Stimulated activated CD4-positive, alpha-beta T cell treated with anti-CD3 and anti-CD28 coated beads, Interleukin-4, amount 100 ng/mL, for 4 hours (primary cell): ENCODE measurements at places on chromosomes 2 and 18.

DNA sequence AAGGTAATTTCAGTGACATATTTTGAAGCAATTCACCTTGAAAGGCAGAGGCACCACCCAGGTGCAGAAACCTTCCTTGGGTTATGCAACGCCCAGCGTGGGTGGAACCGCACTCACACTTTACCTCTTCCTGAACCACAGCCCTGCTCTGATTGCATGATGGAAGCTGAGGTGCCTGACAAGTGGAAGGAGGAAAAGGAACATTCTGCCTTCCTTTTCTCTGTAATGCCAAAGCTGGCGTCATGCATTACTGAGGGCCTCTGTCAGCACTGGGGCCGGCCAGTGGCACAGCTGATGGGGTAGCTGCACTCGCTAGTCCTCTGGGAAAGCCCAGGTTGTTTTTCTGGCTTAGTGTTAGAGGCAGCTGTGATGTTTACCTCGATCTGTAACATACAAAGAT, 266.5 kb downstream of the NEDD4L start:
- DNase-seq, result peak; percentile 59

- peak; percentile 48 for DNase-seq
Measured at GRCh38 chr2:208040199-208041171, 15.2 kb upstream of the PLEKHM3 start.

DNA sequence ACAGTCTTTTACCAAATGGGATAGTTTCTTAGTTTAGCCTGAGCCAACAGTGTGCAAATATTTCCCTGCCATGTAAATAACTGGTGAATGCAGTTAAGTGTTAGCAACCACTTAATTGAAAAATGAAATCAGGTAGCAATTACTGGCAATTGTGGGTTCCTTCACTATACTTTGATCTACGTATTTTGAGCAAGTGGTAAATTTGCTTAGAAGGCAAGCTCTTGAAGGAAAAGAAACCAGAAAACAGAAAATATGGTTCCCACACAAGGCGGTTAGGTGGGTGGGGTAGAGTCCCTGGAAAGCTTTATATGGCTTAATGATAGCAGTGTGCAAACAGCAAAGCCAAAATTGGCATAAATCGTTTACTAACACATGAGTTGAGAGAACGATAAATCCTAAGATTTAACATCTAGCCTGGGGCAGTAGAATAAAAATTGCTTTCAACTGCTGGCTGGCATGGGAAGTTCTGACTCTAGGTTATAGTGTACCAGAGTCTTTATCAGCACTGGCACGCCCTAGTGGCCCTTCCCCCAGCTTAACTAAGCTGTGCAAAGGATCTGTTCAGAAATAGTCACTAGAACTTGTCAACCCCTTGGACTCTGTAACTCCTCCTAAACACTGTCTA, 17.0 kb downstream of the SLC9A2 start:
- DNase-seq, result no peak

DNA sequence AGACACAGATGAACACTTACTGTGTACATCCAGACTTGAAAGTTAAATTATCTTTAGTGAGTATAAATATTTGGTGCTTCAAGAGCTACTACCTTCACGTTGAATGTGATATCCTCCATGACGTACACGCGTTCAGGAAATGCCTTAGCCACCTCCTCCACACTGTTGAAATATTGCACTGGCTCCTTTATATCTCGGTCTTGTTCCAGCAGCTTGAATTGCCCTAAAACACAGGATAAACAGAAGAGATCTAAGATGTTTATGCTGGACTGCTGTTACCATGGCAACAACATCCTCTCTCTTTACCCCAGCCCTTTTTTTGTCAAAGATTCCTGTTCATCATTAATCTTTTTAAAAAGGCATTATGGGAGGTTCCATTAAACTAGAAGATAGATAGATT, 120.3 kb downstream of the MEP1B start:
- DNase-seq, result no peak

DNA sequence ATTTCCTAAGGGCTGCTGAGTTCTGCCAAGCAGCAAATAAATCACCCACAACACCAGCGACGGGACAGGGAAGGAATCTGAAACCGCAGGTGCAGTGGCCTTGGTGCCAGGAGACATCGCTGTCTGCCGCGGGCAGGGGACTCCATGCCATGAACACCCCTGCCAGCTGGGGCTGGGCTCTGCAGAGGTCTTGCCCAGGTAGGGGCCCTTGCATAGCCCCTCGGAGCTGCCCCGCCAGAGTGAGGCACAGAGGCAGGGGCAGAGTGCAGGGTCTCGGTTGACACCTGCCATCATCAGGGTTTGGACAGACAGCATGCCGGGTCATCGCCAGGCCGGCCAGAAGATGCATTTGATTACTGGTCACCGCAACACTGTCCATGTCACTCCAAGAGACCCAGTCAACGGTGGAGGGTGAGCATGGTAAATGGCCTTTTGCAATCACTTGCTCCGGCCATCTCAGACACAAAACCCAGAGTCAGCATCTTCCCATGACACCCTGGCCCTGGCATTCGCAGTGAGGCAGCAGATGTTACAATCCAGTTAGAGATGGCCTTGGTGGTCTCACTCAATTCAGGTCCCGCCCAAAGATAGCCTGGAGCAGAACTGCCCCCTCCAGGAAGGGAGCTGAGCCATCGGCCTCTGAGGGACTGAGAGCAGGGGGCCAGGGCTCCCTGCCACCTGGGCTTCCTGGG, 255.4 kb downstream of the NDUFA10 start:
- DNase-seq, result no peak

GRCh38 chr18:11899063-11899462, 9.1 kb downstream of the MPPE1 start:
- no peak for DNase-seq

GRCh38 chr18:72104851-72105250, 439.3 kb downstream of the CBLN2 start:
- no peak for DNase-seq
